ENCODE measurements at places on chromosomes 12 and 14. TPM values are rescaled to one million over a fixed set of nuclear protein-coding genes. Genes with fewer than 3 reads are reported as not detected.
A peak's percentile ranks its signal among the peaks of the same experiment; 100 is the strongest.

GRCh38 chr14:99944241-99944651 is 121.0 kb upstream of the EVL start:
- DNase-seq: no peak

GRCh38 chr12:95099270-95099790 is 25.9 kb upstream of the NR2C1 start:
- DNase-seq: no peak

GRCh38 chr14:105290621-105291346 is 10.0 kb downstream of the BRF1 start:
- DNase-seq: no peak

DNA sequence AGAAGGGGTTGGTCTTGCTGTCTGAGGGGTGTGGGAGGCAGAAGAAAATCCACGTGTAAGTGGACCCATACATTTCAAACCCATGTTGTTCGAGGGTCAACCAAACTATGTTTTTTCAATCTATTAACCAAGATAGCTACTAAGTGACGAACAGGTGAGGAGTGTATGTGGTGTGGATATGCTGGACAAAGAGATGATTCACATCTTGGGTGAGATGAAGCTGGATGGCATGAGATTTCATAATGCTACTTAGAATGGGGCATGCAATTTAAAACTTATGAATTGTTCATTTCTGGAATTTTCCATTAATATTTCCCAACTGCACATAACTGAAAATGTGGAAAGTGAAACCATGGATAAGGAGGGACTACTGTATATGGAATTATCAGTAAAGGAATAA is 17.9 kb upstream of the KTN1 start:
- DNase-seq: no peak

GRCh38 chr14:24802236-24802635 is 168.2 kb upstream of the GZMB start:
- no peak for DNase-seq

DNA sequence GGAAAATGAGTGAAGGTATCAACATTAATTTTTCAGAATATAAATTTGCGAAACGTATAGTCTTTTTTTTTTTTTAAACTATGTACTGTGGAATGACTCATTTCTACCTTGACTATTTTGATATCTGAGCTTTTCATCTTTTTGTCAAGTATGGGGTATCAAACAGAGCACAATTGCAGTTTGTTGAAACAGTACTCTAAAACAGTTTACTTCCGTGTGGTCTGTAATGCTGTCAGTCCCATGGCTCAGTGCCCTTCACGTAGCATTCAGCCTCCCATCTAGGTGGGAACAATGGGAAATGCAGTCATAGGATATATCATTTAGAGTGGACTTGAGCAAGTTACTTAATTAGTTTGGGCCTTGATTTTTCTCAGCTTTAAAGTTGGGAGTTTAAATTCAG is 139.5 kb downstream of the ERC1 start:
- no peak for DNase-seq

GRCh38 chr14:56224229-56224628 is 106.0 kb downstream of the PELI2 start:
- no peak for DNase-seq

- DNase-seq: no peak
These were observed 404.2 kb downstream of the DAD1 start for GRCh38 chr14:22184830-22185168.

DNA sequence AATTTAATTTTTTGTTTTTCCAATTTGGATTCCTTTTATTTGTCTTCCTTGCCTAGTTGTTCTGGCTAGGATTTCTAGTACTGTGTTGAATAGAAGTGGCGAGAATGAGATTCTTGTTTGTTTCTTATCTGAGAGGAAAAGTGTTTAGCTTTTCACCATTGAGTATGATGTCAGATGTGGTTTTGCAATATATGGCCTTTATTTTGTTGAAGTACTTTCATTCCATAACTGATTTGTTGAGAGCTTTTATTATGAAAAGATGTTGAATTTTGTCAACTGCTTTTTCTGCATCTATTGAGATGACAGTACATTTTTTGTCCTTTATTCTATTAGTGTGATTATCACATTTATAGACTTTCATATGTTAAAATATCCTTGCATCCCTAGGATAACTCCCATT is 462.0 kb downstream of the CCDC91 start:
- no peak for DNase-seq

- no peak for DNase-seq
These were observed 182.3 kb downstream of the NPAS3 start for GRCh38 chr14:33120966-33121365.

DNA sequence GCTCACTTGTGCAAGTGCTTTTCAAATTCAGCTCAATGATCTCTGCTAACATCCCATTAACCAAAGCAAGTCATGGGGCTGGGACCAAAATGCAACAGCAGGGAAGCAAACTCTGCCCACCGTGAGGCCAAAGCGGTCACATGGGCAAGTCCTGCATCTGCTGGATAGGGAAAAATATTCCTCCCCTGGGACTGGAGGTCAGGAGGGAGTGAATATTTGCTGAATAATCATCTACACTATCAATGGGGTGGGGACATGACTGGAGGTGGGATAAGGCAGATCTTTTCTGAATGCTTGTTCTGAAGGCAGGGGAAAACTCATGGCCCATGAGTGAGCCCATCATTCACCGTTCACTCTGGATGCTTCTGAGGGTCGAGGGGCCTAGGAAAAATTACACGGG is 45.1 kb upstream of the VRK1 start:
- no peak for DNase-seq

DNA sequence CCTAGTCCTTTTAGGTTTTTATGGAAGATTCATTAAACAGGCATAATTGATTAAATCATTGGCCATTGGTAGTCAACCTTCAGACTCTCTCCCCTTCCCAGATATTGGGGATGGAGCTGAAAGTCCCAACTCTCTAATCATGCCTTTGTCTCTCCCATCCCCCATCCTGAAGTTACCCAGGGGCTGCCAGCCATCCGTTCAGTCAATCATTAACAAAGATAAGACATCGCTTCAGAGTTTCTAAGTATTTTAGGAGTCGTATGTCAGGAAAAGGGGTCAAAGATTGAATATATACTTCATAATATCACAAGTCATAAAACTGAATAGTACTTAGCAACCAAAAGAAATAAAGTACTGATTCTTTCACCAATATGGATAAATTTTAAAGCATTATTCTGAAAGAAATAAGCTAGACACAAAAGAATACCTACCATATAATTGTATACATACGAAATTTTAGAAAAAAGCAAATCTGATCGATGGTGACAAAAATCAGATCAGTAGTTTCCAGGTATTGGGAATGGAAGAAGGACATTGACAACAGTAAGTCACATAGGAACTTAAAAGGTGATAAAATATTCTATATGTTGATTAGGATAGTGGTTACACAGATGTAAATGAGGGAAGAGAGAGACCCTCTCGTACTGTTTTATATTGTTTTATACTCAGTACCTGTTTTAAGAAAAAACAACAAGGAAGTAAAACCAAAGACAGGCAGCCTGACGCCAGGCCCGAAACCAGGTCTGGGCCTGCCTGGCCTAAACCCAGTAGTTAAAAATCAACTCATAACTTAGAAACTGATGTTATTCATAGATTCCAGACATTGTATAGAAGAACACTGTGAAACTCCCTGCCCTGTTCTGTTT is 414.4 kb downstream of the DAD1 start:
- no peak for DNase-seq

DNA sequence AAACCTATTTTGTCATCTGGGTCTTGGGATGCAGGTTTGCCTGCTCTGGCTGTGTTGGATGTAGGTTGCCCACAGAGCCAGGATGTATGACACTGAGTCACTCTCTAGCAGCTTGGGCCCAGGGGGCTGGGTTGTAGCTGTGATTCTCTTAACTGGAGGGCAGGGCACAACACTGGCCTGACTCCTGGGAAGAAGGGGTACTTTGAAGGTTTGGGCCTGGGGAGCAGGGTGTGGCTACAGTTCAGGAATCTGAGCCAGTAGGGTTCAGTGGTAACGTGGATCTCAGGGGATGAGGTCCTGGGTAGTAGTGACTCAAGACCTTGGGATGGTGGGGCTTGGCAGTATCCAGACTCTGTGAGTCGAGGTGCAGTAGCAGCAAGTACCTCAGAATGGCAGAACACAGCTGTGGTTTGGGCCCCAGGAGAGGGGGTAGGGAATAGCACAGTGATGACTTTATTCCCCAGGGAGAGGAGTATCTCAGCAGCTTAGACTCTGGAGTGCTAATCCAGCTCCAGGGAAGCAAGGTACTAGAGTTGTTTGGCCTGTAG is 25.7 kb downstream of the TBC1D15 start:
- DNase-seq: no peak

- DNase-seq: no peak
These were observed 19.3 kb downstream of the PLEKHA5 start for GRCh38 chr12:19148860-19149259.

- no peak for DNase-seq
These were observed 308.9 kb downstream of the SLC6A15 start for GRCh38 chr12:84603484-84604248.

DNA sequence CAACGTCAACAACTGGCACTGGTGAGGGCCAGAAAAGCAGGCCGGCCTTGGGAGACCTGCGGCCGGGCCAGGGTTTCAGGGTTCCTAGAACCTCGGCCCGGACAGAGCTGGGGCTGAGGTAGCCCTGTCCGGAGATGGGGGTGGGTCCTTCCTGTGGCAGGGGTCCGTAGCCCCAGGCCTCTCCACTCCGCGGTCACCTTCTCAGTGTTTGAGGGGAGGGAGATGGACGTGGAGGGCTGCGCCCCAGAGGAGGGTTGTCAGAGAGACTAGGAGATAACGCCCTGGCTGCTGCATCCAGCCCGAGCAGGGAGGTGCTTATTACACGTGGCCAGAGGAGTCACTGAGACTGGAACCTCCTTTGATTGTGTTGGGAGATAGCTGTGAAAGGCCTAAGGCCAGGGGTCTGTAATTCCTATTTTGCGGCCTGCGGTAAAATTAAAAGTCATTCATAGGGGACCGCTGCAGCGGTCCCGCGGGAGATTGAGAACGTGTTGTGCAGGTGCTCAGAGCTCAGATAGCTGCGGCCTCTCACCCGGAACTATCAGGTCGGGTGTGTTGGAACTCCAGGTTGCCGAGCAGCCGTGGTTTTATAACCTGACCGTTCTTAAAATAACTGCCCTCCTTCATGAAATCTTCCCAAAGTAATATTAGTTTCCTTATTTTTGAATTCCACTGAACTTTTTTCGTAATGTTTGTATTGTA is 507 bp downstream of the AHSA1 start:
- DNase-seq: peak; percentile 40

DNA sequence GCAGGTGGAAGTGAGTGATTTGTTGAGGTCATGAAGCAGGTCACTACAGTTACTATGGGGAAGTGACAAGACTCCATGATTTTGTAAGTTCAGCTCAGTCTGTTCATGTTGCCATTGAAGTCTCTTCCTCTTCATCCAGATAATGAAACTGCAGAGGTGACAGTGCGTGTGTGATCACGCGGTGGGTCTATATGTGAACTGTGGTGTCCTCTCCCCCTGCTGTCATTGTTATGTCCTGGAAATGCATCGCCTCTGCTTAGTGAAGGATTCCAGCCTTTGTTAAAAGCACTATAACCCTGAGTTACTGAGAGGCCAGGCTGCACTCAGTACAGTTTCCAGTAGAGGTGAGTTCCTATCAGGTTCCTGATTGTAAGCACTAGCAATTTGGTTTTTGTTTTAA is 216.2 kb upstream of the RMST start:
- no peak for DNase-seq

DNA sequence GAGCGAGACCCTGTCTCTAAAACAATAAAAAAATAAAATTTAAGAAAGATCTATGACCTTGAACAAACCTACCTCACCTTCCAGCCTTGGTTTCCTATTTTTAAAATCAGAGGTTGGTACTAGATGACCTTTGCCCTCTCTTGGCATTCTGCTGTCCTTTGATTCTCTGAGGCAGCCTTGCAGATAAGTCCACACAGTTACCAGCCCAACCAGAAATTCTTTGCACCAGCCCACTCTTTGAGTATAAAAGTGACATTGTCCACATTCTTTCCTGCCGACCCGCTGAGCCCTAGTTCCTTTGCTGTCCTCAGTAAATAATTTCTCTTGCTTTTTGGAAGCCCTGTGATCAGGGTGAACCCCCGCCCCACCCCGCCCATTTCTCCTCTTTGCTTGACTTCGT is 150.4 kb downstream of the PHETA1 start:
- no peak for DNase-seq

DNA sequence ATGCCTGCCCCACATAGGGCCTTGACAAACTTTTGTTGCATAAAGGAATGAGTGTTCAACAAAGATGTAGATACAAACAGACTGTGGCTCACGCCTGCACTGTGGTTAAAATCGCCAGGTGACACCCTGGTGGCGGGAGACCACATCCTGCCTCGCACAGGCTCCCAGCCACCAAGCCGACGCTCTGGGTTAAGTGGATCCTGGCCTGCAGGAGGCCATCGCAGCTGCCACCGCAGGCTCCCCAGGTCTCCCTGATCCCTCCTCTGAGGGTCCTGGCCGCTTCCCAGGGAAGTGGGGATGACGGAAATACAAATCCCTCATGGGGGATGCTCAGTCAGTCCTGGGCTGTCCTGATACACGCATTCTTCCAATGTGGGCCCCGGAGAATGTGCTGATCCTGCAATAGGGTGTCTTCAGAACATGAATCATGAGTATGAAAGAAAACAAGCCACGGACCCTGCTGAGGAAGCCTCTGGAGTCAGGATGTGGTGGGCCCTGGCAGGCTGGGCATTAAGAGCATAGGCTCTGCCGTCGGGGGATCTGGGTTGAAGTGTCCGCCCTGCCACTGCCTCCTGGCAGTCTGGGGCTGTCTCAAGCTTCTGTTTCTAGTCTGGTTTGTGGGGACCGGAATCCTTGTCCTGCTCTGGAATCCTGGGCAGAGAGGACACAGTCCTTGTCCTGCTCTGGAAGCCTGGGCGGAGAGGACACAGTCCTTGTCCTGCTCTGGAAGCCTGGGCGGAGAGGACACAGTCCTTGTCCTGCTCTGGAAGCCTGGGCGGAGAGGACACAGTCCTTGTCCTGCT is 53.5 kb upstream of the BEGAIN start:
- DNase-seq: peak; percentile 85

DNA sequence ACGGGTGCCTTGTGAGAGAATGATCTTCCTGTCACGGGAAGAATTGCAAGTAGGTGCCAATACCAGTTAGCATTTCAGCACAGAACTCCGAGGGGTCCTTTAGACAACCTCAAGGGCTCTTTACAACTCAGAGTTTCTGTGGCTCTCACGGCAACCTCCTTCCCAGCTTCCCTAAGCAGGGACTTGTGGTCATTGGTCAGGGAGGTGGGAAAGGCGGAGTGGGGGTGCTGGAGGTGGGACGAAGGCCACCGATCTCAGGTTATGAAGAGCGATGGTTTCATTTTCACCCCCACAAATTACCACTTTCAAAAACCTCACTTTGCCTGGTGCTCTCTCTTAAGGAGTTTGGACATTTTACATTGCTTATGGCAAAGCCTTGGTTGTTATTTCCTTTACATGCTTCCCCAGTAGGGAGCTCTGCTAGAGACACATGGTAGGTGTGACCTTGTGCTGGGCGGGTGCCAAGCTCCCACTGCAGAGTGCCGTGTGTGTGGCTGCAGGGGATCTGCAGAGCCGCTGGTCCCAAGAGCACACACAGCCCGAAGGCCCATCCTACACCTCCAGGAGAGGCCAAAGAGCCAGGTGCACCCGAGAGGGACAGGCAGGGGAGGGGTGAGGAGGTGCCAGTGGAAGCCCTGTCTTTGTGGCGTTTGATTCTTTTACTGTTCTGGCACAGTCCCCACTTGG is 21.4 kb downstream of the BCL2L14 start:
- DNase-seq: no peak

ALX1 gene
- total RNA-seq: not detected

DDN gene
- 0.38 TPM for total RNA-seq

ST8SIA1 gene
- total RNA-seq: 8.7 TPM

HOXC10 gene
- not detected for total RNA-seq

KLHDC1 gene
- total RNA-seq: 5.5 TPM

HCAR1 gene
- 0.12 TPM for total RNA-seq

LRRC43 gene
- total RNA-seq: 1.2 TPM

MED6 gene
- 47.9 TPM for total RNA-seq

FAIM2 gene
- 0.67 TPM for total RNA-seq

SLC6A13 gene
- total RNA-seq: 2.6 TPM

TSPAN19 gene
- total RNA-seq: not detected
